ENCODE measurements at places on chromosomes 4 and X.

DNA sequence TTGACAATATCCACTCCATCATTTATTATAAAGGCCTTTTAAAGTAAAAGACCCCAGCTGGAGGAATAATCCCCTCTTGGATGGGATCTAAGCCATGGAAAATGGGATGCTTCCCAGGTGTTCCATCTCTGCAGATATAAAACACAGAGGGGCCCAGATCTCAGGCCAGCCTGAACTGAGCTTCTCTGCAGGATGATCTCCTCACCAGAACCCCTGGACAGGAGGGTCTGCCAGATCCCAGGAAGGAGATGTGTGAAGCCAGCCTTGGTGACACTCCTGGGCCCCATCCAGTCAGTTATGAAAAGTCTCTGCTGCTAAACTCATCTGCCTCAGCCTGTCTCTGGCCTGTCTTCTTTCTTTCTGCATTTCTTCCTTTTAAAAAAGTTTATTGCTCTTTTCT lies 56.7 kb downstream of the HTRA3 start:
- no peak for DNase-seq

DNA sequence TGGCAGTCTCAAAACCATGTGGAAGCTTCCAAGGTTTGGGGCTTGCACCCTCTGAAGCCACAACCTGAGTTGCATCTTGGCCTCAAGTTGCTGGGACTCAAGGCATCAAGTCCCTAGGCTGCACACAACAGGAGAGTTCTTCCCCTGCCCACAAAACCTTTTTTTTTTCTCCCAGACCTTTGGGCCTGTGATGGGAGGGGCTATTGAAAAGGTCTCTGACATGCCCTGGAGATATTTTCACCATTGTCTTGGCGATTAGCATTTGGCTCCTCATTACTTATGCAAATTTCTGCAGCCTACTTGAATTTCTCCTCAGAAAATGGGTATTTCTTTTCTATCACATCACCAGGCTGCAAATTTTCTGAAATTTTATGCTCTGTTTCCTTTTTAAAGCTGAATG lies 349.5 kb upstream of the EDA2R start:
- DNase-seq, result no peak

DNA sequence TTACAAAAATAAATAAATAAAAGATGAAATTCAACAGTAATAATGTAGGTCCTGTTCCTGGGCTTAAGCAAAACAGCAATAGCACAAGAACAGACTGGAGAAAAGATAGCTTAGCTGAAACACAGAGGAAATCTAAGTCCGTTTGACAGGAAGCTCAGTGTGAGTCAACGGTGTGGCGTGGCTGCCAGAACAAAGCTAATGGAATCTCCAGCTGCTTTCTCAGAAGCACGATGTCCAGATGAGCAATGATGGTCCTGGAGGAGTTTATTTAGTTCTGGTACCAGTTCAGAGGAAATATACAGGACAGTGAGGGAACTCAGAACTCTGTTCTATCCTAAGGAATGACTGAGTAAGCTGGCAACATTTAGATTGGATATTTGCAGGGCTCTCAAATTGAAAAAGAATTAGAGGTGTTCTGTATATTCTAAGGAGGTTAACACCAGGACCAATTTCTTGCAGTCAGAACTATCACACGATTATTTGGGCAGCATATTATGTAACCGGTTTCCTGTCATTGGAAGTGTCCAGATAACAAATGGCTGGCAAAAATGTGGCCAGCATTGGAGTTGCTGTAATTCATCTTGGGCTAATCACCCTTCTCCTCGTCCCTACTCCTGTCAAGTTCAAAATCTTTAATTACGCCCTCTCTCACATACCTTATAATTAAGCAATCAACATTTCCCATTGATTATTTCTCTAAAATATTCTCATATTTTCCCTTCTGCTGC lies 12.7 kb downstream of the GAB3 start:
- no peak for DNase-seq

DNA sequence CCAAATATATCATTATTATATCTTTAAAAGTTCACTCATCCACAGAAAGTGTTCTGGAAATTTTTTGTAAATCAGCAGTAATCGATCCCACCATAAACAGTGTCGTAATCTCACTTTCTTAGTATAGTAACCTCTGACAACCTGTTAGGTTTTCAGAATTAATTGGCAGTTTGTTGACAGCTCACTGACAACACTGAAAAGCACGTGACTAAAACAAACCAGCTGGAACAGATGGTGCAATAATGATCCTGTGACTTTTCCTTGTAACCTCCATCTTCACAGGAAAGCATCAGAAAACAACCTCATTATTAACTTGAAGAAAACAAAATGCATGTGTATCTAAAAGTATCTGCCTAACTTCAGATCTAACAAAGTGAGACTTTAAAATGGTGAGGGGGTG lies 48.5 kb downstream of the FSTL5 start:
- DNase-seq, result no peak

DNA sequence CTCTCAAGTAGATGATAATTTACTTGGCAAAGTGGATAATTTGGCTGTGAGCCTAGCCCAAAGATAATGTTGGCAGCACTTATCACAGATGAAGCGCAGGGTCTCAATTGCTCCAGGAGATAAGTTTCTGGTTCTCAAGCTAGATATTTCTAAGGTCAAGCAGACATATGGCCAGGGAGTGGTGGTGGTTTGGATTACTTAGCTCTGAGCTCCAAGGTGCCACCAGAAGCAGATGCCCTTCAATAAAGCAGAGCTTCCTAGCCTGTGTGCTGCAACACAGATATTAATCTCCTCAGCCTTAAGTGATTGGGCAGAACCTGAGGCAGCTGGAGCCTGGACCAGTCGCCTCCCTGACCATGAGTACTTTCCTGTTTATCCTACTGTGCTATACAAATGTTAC lies 79.2 kb upstream of the NALF2 start:
- DNase-seq, result no peak

GRCh38 chr4:138003248-138003647 lies 238.9 kb downstream of the SLC7A11 start:
- DNase-seq, result no peak

DNA sequence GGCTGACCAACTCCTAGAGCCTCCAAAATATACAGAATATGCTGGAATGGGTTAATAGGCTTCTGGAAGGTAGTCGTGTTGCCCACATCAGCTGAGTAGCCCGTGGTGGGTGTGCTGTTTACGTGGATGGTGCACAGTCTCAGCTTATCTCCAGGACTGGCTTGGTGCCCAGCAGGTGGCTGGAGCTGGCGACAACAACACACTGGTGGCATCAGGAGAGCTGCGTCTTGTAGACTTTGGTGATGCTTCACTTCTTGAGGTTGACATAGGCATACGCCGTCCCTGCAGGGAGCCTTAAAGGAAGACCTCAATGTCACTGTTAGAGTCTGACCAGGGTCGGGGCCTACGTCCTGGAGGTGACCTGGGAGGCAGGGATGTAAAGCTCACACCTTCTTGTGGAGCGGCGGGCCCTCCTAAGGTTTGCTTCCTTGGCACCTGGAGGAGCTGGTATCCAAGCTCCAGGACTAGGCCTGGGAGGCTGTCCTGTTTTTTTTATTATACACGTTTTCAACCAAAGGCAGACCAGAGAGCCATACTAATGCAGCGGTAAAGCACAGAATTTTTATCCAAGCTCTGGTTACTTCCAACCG lies 26.5 kb upstream of the RBMX start:
- no peak for DNase-seq

DNA sequence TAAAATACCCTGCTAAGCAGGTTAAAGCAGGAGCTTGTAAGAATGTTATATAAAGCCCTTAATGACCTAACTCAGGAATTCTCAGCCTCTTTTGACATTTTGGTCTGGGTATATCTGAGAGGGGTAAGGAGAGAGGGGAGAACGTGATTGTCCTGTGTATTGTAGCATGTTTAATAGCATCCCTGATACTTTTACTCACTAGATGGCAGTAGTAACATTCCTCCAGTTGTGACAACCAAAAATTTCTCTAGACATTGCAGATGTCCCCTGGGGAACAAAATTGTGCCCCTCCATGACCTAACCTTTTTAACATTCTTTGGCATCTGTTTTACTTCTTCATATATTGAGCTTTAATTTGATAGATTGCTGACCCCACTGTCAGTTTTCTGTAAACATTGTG lies 17.9 kb downstream of the SMARCA5 start:
- no peak for DNase-seq

Data from NCI-H187 treated with DMSO at 0.1 percent for 48 hours (cell line).